ENCODE measurements at places on chromosomes 5 and 9.

DNA sequence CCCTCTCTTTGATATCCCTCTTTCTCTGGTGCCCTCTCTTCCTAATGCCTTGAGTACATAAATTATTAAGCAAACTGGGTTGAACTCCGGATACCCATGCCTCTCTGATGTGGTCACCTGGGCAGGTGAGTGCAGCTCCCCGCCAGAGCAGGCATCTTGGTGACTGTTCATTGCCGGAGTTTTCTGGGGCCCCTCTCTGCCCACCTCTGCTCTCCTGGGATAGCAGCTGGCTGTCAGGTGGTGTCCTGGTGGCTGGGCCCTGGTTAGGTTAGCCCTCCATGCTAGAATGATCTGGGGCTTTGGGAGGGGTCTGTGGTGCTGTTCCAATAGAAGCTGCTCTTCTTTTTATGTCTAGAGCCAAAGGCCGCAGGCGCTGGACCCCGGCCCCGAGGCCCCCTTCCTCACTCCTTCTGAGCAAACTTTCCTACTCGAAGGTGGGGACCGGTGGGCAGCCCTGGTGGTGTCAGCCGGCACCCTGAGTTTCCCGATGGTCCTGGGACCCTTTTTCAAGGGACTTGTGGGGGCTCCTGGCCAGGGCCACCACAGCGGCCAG, 4.9 kb upstream of the SCGB3A1 start:
- DNase-seq, result no peak

GRCh38 chr9:76526026-76526425, 67.0 kb downstream of the GCNT1 start:
- DNase-seq, result no peak

- DNase-seq, result peak; percentile 8
Measured at GRCh38 chr9:127283917-127284497, 19.4 kb downstream of the GARNL3 start.

- no peak for DNase-seq
Measured at GRCh38 chr5:39432696-39433530, 8.1 kb upstream of the DAB2 start.

DNA sequence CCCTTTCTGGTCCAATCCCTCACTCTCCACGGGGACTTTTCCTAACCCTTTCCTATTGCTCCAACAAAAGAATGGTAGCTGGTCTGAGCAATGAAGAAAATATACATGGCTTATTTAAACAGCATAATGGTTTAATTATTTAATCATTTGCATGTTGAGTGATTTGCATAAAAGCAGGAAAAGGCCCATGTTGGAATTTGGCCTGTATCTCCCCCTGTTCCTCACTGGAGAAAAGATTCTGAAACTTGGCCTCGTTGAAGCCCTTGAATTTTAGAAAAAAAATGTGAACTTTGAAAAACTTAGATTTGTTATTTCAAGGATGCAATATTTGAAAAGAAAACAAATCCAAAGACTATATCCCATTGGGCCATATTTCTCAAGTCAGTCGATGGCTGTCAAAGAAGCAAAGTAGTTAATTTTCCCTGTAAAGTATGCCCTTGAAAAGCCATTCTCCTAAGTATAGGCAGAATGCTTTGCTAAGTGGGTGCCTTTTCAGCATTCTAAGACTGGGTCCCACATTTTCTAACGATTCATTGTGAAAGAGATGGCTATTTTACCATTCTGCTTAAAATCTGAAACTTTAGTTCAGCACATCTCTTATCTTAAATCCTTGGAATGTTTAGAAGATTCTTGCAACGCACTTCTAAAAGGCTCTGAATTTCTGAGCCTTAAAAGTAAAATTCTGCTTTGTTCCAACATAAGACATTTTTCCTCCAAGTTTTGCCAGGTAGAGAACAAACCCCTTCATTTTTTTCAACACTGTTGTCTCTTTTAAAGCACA, 428.8 kb downstream of the ARHGEF28 start:
- no peak for DNase-seq

All from EL (cell line).